Stimulated activated CD4-positive, alpha-beta T cell treated with anti-CD3 and anti-CD28 coated beads, Interleukin-15, amount 100 ng/mL, for 1 hour (primary cell): ENCODE measurements at places on chromosomes 7 and 10.

DNA sequence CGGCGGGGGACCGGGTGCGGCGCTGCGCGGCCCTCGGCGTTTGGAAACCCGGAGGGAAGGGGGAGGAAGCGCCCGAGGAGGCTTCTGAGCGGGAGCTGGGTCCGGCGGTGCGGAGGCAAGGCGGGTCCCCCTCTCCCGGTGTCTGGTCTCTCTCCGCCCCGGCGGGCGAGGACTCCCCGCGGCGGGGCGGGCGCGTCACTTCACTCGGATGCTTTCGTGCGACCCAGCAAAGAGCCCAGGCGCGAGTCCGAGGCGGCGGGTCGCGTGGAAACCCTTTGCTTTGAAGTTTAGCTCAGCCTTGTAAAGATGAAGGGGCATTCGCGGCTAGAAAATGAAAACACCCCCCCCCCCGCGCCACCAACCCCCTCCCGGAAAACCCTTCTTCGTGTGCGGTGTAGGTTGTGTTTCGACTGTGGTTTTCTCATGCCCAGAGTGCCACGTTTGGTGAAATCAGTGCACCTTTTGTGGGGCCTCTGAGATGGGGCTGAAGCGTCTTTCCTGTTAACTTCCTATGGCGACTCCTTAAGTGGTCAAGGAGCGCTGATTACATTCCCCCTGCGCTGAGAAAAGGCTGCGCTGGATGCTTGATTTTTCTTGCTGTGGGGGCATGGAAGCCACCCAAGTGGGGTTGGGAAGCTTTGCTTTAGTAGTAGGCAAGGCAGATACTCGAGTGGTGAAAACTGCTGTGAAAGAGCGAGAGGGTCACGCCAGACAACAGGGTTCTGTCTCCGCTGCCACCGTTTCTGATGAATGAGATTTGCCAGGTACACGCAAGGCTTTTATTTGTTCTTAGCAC lies 876 bp downstream of the GNAI1 start:
- DNase-seq: no peak

DNA sequence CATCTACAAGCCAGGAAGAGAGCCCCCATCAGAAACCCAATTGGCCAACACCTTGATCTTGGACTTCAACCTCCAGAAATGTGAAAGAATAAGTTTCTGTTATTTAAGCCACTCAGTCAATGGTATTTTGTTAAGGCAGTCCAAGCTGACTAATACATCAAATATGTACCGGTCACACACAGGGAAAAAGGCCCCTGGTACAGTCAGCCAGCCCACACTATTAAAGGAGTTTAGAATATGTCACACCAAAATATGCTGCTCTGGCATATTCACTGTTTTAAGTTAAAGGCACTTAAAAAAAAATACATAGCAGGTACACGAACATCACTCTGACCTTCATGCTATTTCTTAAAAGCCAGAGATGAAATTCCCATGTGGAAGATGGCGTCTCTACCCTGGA lies 15.2 kb upstream of the CDCA7L start:
- DNase-seq: no peak

DNA sequence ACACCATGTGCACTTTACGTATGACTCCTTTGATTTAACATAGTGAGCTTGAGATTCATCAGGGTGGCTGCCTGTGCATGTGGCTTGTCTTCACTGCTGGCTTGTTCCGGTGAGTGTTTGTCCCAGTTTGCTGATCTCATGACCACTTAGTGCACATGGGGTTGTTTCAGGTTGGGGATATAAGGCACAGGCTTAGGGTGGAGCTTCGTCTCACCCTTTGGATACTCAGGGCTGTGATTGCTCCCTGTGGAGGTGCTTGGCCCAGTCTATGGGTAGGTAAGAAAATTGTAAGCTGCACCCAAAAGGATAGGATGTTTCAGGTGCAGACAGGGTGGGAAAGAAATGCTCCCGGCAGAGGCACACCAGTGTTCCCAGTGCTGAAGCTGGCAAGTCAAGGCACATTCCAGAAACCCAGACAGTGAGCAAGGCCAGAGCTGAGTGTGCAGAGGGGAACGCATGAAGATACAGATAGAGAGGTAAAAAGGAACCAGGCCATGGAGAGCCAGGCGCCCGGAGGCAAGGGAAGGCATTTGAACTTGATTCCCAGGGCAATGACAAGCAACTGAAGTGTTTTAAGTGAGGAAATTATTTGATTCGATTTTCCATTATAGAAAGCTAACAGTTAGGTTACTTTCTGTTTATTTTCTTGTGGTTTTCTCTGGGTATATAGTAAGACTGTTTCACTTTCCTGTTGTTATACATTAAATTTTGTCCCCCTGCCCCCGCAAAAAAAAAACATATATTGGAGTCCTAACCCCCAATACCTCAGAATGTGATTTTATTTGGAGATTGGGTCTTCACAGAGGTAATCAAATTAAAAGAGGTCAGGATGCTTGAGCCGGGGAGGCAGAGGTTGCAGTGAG lies 289.8 kb upstream of the KLF6 start:
- no peak for DNase-seq

GRCh38 chr10:73810735-73811465 lies 498 bp downstream of the NDST2 start:
- DNase-seq: peak; percentile 41

DNA sequence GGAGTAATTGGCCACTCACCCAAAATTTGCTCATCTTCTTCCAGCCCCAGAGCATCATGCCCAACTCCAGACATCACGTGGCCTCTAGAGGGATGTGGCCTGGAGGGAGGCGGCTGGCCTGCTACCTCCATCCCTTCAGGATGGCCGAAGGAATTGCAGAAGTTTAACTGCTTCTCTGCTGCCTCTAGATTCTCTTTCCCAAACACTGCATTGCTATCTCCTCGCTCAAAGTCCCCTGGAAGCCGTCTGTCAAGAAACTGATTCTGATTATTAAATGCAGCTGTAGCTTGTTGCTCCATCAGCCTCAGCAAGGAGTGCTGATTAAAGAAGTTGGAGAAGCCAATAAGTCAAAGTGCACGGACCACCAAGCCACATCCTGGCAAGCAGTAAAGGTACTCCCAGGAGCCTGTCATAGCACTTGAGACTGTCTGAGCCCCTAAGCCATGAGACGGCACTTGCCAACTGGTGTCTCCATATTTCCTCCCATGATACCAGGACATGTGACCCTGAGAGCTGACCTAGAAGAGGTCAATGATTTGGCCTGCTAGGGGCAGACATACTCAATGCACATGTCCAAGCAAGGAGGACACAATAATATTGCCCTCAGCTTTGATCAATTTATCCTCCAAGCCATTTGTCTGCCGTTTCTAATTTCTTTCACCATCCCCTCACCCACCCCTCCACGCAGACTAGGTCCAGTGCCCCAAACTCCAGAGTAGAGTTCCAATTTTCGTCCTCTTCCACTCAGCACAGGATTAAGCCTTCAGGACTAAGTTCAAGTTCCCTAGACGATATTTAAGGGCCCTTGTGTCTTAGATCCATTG lies 84.2 kb downstream of the TBXAS1 start:
- no peak for DNase-seq

- DNase-seq: no peak
These were observed 305.1 kb upstream of the CSTF2T start for GRCh38 chr10:52004342-52004949.

- DNase-seq: no peak
These were observed 152.4 kb upstream of the GNAI1 start for GRCh38 chr7:79982141-79982770.
